ENCODE measurements at places on chromosomes 4 and X. TPM values are rescaled to one million over a fixed set of nuclear protein-coding genes. Genes with fewer than 3 reads are reported as not detected.
A peak's percentile ranks its signal among the peaks of the same experiment; 100 is the strongest.

Gene WNK3
- total RNA-seq: 2.3 TPM

DNA sequence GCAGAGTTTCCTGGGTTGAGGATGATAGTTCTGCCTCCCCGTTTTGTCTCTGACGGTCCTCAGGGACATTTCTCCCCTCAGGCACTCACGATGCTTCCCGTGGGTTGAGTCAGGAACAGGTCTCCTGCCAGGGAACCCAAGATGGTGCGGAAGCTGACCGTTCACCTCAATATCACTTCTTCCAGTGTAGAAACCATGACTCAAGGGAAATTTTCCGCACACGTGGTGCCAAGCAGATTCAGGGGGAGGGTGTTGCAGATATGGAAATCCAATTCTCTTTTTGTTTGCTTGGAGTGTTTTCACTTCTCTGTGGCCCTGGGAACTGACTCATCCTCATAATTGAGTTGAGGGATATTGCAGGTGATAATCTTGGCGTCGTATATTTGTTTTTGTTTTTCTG, 46.7 kb downstream of the CXorf49B start:
- DNase-seq: no peak

GRCh38 chr4:137558951-137559350, 26.7 kb upstream of the PCDH18 start:
- DNase-seq: no peak

DNA sequence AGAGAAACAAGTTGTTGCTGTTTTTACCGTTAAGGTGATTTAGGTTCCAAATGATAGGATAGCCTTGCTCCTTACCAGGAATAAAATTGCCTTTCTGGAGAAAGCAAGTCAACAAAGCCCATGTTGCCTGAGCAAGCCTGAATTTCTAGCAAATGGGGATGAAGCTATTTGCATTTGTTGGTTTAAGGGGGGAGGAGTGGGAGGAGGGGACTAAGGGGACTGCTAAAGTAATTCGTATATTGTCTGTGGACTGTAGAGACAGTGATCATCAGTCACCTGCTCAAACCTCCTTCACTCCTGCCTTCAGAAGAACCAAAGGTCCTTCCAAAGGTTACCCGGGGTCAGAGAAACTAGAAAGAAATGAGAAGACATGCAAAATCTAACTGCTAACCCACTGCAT, 65.8 kb downstream of the SCML2 start:
- no peak for DNase-seq

GRCh38 chr4:3304831-3305609, 12.2 kb downstream of the RGS12 start:
- DNase-seq: peak; percentile 25

Gene VCX2
- not detected for total RNA-seq

Gene TEX11
- not detected for total RNA-seq

Gene MAOA
- 362 TPM for total RNA-seq

DNA sequence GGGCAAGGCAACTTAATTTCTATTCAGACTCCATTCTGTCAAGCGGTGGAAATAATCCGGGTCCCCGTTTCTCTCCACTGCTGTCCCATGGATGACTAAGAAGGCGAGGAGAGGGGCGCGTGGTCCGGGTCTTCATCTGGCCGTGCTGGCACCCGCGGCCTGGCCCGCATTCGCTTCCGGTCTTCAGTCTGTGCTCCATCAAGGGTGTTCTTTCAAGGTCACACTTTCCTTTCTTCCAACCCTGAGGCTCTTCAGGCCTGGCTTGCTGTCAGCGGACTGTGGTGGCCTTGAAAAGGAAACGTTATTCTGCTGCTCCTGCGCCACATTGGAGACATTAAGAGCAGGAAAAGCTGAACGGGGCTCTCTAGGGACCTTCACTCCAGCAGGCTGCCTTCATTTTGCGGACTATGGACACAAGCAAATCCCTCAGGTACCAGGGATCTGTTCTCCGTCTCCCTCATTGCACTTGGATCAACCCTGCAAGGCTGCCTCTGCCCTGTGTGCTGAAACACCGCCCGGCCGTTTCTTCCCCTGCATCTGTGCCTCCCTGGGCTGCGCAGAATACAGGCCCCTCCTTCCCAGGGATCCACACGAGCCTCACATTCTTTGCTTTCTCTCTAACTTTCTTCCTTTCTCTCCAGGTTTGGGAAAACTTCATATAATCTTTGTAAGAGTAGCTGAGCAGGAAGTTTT, 5.7 kb upstream of the SLC25A4 start:
- no peak for DNase-seq

DNA sequence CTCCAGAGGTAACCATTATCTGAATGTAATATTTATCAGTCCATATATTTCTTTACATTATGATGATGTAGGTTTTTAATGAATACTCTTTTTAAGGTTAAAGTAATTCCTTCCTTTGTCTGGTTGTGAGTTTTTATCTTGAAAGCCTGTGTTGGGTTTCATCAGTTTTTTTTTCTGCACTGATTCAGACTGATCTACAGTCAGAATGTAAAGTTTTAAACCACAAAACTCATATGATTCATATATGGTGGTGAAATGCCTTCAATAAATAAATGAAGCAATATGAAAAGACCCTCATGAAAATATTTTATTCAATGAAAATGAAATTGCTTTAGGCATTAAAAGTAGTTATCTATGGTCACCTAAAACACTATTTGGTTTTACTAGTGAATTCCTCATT, 47.1 kb downstream of the SORBS2 start:
- DNase-seq: no peak

Data from thyroid gland (tissue), 4 donors.